ENCODE measurements at places on chromosomes 1 and 21. TPM values are rescaled to one million over a fixed set of nuclear protein-coding genes. Genes with fewer than 3 reads are reported as not detected.

GRCh38 chr1:5857508-5858090 lies 134.6 kb downstream of the NPHP4 start:
- DNase-seq = no peak

KRTAP11-1 gene
- not detected for polyA plus RNA-seq

GRCh38 chr1:157105988-157106812 lies 6.6 kb upstream of the ETV3L start:
- DNase-seq = no peak

YBEY gene
- 29.6 TPM for polyA plus RNA-seq

- DNase-seq = no peak
Measured at GRCh38 chr1:220363196-220363837, 91.1 kb upstream of the RAB3GAP2 start.

- DNase-seq = no peak
Measured at GRCh38 chr21:41805038-41805437, 38.2 kb upstream of the RIPK4 start.

GRCh38 chr1:226510453-226510852 lies 38.1 kb upstream of the STUM start:
- no peak for DNase-seq

All from kidney (tissue), 22 donors.